ENCODE measurements at places on chromosomes 6 and 20.

DNA sequence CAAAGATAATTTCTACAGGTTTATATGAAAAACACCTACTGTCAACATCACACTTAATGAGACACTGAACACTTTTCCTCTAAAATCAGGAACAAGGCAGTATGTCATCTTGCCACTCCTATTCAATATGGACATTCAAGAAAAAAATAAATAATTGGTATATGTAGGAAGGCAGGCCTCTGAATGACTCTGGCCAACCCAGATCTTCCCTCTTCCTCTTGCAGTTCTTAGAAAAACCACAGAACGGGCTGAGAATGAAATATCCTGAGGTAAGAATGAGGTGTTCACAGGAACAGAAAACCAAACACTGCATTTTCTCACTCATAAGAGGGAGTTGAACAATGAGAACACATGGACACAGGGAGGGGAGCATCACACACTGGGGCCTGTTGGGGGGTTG is 1207.2 kb upstream of the CITED2 start:
- no peak for DNase-seq

GRCh38 chr6:63792736-63793464 is 157.3 kb downstream of the PHF3 start:
- peak; percentile 16 for DNase-seq

- no peak for DNase-seq
Observed at GRCh38 chr6:5121956-5122355, 36.8 kb downstream of the PPP1R3G start.

DNA sequence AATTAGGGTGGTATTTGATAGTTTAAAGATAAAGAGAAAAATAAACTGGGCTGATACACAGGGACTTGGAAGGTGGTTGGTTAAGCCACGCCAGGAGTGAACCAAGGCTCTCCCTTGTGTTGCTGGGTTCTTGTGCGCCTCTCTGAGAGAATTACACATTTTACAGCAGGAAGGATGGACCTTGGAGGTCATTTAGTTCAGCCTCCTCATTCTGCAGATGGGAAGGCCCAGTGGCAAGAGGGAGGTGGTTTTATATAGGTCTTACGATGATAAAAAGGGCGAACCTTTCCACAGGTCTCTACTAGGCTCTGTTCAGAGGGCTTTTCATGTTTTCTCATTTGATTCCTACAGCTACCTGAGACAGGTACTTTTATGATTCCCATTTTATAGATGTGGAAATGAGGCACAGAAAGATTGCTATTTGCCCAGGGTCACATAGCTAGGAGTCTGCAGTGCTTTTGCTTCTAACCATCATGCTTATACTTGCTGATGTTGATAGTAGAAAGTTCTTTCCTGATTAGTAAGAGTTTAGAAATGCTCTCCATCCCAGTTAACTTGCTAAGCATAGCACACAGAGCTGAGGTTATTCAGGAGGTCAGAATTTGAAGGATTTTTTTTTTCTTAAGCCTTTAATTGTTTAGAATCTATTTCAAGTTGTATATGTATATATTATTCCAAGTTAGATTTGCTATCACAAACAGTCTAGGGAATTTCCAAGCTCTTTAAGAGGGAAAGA is 12.8 kb downstream of the HIVEP1 start:
- peak; percentile 5 for DNase-seq

GRCh38 chr6:35718375-35718736 is 18.5 kb upstream of the ARMC12 start:
- no peak for DNase-seq
